Stimulated activated naive CD4-positive, alpha-beta T cell (primary cell): ENCODE measurements at places on chromosomes 7 and 10.

DNA sequence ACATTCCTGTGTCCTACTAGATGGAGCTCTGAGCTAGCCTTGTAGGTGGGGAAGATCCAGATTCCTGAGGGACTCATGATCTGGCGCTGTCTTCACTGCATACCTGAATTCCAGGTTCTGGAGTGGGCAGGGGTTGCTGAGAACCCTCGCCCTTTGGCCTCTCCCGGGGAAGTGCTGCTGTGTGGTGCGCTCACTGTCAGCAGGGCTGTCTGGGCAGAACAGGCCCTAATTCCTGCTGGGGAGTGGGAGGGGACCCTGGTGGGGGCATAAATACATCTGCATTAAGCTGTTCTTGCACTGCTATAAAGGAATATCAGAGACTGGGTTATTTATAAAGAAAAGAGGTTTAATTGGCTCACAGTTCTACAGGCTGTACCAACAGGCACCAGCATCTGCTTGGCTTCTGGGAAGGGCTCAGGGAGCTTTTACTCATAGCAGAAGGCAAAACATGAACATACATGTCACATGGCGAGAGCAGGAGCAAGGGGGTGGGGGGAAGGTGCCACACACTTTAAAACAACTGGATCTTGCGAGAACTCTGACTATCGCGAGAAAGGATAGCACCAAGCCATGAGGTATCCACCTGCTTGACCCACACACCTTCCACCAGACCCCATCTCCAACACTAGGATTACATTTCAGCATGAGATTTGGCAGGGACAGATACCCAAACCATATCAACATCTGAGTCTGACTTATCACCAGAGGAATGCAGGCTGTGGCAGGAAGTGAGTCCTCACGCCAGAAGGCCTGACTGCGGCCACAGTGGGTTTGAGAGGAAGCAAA is 115.0 kb downstream of the ADCY1 start:
- DNase-seq = no peak

GRCh38 chr10:72334825-72335393 is 19.8 kb downstream of the DNAJB12 start:
- peak; percentile 64 for DNase-seq

- DNase-seq = no peak
Measured at GRCh38 chr7:94848531-94848930, 58.9 kb upstream of the PPP1R9A start.

GRCh38 chr10:125112697-125113494 is 47.5 kb downstream of the CTBP2 start:
- no peak for DNase-seq

GRCh38 chr7:2048006-2048405 is 184.7 kb downstream of the MAD1L1 start:
- no peak for DNase-seq

DNA sequence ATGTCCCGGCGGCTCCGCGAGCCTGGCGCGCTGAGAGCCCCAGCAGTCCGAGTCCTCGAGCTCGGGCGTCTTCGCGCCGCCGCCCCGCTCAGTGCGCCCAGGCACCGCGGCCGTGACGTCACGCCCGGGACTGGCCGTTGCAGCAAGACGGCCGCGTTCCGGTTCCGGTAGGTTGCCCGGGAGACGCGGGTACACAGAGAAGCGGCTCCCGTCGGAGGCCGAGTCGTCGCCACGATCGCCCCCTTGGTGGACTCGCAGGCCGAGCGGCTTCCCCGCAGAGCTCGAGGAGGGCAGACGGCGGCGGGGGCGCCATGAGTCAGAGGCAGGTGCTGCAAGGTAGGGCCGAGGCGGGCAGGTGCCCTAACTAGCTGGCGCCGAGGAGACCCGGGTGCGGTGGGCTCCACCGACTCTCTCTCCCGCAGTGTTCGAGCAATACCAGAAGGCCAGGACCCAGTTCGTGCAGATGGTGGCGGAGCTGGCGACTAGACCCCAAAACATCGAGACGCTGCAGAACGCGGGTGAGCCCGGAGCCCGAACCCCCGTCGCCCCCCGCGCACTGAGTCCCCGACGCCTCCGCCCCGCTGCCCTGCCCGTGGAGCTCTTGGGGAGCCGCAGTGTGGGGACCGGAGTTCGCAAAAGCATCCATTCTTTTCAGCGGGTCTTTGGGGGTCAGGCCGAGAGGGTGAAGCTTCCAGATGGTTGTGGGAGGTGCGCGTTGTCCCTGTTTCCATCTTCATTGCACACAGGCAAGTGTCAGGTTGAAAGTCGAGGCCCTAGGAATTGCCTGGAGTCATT is at the start of gene SPAG6:
TSS of gene SPAG6 (plus strand) at position 196 of the 795 bp plus-strand sequence. CDS start at position 312, 116 bp downstream.
- peak; percentile 26 for DNase-seq

GRCh38 chr10:77526868-77527617 is 110.6 kb downstream of the KCNMA1 start:
- no peak for DNase-seq

- no peak for DNase-seq
Measured at GRCh38 chr7:107874605-107875446, 16.2 kb upstream of the DLD start.

GRCh38 chr10:98916526-98917125 is 319.0 kb downstream of the HPSE2 start:
- no peak for DNase-seq

DNA sequence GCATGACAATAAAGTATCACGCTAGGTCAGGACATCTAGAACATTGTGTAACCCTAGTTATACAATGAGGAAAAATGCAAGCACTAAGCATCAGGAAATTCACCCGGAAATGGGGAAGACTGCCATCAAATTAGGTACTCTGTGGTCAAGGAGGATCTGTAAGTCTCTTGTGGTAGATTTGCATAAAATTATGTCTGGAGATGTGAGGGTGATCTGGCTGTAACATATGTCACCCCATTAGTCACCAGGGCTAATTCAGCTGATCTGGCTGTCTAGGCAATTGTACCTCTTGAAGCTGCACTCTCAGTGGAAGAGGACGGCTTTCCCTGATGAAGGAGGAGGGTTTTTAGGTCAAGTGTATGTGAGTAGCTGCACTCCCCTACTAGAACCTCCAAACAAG is 14.8 kb downstream of the AKR1D1 start:
- no peak for DNase-seq

DNA sequence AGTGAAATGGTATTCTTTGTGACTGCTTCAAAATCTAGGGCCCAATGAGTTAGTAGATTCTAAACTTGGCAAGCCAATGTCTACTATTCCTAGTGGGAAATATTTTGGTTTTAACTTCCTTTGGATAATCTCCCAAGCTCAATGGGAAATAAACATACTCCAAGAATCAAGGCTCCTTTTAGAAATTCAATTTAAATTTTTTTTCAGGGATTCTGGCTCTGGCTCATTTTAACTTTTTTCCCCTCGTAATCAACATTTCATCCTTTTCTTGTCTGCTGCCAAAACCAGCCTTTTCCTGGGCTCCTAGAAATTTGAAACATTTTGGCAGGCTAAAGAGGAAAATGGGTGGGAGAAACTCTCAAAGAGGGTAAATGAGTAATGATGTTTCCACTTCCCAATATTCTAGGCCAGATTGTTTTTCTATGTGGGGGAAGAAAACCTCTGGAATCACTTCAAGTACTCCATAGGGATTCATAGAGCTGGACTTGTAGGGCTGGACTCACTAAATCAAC is 85.6 kb upstream of the AGR3 start:
- DNase-seq = no peak

DNA sequence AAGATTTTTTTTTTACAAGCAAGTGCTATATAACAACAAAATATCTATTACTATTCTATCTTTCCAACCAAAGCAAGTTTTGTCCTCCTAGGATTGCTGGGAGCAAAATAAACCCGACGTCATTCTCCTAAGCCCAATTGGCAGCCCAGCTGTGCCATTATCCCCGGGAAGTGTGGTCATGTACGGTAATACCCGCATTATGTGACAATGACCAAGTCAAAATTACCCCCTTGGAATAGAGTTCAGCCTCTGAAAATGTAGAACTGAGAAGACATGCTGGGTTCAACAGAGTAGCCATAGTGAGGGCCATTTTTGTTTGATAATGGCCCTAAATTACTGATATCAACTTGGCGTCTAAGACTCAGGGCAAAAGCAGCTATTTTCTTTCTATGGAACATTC is 215.5 kb downstream of the LRRTM3 start:
- no peak for DNase-seq
